Mesenchymal stem cell (in vitro differentiated cells and primary cell): ENCODE measurements at places on chromosomes 12 and 14.

- no peaks in the 10 kb centered on the region for H3K27me3 ChIP-seq
- H3K27ac ChIP-seq: peak overlapping the region; percentile 37
- H3K4me1 ChIP-seq: peaks cover 8% of the 10 kb centered on the region
- peaks cover 70% of the 10 kb centered on the region for H3K36me3 ChIP-seq
Observed at GRCh38 chr12:65923228-65923627, 98.9 kb downstream of the HMGA2 start.

- no peaks in the 10 kb centered on the region for H3K4me1 ChIP-seq
- H3K27me3 ChIP-seq: no peaks in the 10 kb centered on the region
- no peaks in the 10 kb centered on the region for H3K36me3 ChIP-seq
- no peak overlapping the region for H3K4me3 ChIP-seq
- H3K27ac ChIP-seq: no peak overlapping the region
- no peak for DNase-seq
Observed at GRCh38 chr14:33573301-33573880, 377.5 kb downstream of the EGLN3 start.

DNA sequence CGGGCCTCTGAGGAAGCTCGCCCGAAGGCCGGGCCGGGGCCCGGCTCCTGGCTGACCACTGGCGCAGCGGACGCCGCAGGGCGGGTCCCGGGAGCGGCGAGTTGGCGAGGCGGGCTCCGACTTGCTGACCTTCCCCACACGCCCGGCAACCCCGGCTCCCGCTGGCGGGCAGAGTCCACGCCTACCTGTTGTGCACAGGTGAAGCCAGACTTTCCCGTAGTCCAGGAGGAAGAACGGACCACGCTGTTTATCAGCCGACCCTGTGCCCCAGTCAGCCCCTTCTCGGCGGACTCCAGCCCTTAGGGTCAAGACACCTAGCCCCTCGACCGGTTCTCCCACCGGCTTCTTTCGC is 407 bp downstream of the HEATR5A start:
- H3K36me3 ChIP-seq: no peaks in the 10 kb centered on the region
- peak overlapping the region; percentile 100 for H3K4me3 ChIP-seq
- peak overlapping the region; percentile 71 for H3K27ac ChIP-seq
- peak; percentile 68 for DNase-seq

- H3K27ac ChIP-seq: no peak overlapping the region
- DNase-seq: peak; percentile 28
- H3K36me3 ChIP-seq: no peaks in the 10 kb centered on the region
- H3K4me1 ChIP-seq: no peaks in the 10 kb centered on the region
- no peaks in the 10 kb centered on the region for H3K27me3 ChIP-seq
Observed at GRCh38 chr14:104224131-104224505, 85.7 kb downstream of the KIF26A start.

DNA sequence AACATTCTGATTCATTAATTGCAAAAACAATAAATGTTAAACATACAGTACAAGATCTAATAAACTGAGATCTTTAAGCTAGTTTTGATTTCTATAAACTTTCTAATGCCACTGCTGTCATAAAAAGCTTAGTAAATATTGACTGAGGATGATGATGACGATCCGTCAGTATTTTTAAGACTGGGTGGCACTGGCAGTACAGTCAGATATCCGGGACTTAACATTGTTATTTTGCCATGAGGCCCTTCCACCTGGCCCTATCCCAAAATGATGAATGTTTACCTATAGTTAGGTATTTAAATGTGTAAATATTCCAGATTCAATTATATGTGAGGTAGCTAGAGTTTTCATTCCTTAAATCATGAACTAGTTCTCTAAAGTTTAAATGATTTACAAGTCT is 158.5 kb downstream of the FOXA1 start:
- H3K4me3 ChIP-seq: no peak overlapping the region
- DNase-seq: no peak
- no peaks in the 10 kb centered on the region for H3K27me3 ChIP-seq
- H3K27ac ChIP-seq: no peak overlapping the region
- H3K36me3 ChIP-seq: no peaks in the 10 kb centered on the region
- no peaks in the 10 kb centered on the region for H3K4me1 ChIP-seq

DNA sequence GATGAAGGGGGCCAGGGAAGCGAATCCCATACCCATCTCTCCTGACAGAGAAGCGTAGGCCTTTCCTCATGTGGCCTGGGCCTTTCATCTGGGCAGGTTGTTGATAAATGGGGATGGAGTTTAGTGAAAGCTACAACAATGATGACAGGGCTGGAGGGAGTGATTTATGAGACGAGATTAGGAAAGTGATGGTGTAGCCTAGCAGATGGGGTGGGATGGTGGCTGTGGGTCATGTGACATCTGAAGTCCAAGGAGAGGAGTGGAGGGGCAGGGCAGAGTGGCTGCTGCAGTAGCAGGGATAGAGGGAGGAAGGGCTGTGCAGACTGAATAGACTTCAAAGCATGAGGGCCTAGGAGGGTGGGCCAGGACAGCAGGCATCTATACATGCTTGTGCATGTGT is 85.5 kb downstream of the ADCK1 start:
- no peak overlapping the region for H3K27ac ChIP-seq
- no peak overlapping the region for H3K4me3 ChIP-seq
- DNase-seq: no peak
- peaks cover 3% of the 10 kb centered on the region for H3K4me1 ChIP-seq
- H3K36me3 ChIP-seq: peaks cover 7% of the 10 kb centered on the region
- H3K27me3 ChIP-seq: no peaks in the 10 kb centered on the region

- H3K27me3 ChIP-seq: no peaks in the 10 kb centered on the region
- no peak overlapping the region for H3K27ac ChIP-seq
- no peaks in the 10 kb centered on the region for H3K36me3 ChIP-seq
Observed at GRCh38 chr12:15157269-15157671, 63.9 kb downstream of the RERG start.

- H3K27ac ChIP-seq: no peak overlapping the region
- peaks cover 20% of the 10 kb centered on the region for H3K27me3 ChIP-seq
- no peaks in the 10 kb centered on the region for H3K4me1 ChIP-seq
- H3K36me3 ChIP-seq: no peaks in the 10 kb centered on the region
Observed at GRCh38 chr12:2764398-2764797, 30.4 kb upstream of the FKBP4 start.
